ENCODE measurements at places on chromosomes 7 and 10.

DNA sequence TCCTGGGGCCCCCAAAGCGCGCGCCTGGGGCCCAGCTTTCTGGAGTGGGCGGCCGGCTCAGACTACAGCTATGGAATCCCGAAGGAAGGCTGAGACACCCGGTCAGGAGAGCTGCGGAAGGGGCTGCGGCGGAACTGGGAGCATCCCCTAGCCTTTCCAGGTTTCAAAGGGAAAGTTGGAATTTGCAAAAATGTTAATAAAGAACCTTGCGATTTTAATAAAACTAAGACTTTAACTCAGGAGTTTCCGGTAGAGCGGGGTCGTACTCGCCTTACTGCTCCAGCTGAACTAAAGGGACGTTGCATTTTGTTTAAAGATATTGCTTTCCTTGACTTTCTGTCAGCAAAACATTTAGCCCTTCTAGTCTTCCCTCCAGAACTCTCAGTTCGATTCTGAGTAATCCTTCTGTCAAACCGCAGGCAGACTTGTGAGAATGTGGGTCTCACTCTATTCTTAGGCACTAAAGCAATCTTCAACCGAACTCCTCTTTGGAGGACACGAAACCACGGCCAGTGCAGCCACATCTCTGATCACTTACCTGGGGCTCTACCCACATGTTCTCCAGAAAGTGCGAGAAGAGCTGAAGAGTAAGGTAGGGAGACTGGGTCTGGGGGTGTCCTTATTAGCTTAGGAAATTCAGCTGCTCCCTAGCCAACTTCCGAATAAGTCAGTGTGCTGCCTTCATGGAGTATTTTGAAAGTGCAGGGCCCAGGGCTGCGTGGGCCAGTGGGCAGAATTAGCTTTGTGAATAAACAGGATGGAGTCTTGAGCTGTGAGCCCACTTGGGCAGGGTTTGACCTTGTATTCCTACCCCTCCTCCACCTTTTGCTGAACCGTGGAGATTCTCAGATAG is 1.9 kb downstream of the CYP26A1 start:
- DNase-seq = no peak

- no peak for DNase-seq
Observed at GRCh38 chr7:31744294-31744874, 57.4 kb downstream of the PPP1R17 start.

DNA sequence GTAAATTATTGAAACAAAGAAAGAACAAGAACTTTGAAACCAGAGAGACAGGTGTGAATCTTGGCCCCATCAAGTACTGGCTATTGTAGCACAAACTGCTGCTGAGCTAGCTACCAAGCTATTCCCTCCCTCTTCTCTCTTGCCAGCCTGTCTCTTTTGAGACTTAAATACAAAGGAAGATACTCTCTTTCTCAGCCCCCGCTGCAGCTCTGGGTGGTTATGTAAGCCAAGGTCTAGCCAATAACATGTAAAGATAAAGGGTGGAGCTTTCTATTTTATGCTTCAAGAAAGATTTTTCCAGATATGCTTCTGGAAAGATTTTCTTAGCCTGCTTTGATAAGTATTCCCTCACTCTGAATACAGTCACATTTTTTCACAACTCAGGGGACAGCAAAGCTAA is 17.2 kb downstream of the BAZ1B start:
- no peak for DNase-seq

DNA sequence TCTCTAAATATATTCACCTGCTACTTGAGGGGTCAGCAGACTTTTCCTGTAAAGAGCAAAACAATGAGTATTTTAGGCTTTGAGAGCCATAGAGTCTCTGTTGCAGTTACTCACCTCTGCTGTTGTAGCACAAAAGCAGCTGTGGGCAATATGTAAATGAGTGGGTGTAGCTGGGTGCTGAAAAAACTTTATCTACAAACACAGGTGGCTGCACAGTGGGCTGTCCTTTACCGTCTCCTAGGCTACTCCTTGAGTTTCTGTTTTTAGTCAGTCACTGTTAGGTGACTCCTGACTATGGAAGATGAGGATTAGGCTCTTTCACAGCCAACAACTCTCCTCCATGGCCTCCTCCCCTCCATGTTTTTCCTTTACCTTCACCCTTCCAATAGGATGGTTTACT is 286.1 kb upstream of the C7orf33 start:
- DNase-seq = no peak

DNA sequence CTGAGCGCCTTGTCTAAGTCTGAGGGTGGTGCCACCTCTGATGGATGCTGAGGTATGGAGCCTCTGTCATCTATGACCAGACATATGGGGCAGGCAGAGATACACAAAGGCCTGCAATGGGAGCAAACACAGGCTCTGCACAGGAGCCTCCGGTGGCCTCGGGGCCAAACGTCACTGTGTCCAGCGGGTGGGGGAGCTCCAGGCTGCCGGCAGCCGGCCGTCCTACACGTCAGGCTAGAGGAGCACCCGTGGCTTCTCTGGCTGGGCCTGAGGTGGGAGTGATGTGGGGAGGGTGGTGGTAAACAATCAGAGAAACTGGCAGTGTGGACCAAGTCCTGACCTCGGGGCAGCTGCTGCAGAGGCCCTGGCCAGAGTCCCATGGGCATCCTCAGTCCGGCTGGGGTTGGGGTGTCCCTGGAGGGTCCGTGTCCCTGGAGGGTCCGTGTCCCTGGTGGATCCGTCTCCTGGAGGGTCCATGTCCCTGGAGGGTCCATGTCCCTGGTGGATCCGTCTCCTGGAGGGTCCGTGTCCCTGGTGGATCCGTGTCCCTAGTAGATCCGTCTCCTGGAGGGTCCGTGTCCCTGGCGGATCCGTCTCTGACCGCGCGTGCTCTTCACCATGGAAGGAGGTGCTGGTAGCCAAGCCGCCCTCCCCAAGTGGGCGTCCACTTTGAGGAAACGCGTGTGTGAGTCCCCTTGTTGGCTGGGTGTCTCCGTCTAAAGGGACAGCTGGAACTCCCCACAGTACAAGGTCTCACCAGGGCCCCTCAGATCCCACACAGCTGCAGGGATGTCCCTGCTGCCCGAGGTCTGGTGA is 24.2 kb upstream of the FAM20C start:
- no peak for DNase-seq

DNA sequence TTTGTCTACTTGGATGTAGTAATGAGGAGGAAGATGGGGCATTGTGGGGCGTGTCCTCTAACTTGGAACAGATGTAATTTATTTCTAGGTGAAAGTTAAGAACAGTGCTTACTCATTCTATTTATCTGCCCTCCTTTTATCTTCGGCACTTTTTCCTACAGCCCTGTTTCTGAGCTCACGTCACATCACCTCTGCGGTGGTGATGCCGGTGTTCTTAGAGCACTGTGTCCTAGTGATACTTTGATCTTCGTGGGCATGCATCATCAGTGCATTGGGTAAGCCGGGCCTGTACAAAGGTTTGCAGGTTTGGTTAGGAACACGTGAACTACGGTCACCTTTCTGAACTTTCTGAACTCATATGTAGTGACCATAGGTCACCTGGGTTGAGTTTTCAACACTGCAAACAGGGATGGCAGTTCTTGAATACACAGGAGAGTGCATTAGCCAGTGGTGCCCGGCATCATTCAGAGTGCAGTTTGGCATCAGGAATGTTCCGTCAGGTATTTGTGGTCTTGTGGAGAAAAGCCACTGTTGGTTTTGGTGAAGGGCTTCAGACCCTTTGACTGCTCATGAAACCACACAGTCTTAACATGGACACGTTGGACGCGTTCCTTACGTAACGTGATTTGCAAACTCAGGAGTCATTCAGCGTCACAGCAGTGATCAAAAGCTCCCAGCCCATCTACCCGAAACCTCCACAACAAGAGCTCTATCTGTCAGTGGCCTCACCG is 5.6 kb downstream of the POR start:
- no peak for DNase-seq

DNA sequence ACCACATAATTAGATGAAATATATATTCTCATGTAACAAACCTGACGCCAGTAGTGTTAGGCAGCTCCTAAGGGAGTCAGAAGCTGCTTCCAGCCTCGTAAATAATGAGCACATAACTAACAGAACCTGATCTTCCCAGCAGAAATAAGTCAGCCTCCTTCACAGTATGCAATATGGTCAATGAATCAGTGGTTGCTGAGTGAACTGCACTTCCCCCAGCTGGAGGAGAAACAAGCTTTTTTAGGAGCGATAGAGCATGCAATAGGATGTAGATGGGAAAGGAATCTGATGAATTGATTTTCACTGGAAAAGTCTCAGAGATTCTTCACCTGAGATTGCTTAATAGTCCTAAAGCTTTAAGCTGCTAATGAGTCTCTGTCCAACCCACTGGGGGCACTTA is 337.2 kb upstream of the LRGUK start:
- DNase-seq = no peak

DNA sequence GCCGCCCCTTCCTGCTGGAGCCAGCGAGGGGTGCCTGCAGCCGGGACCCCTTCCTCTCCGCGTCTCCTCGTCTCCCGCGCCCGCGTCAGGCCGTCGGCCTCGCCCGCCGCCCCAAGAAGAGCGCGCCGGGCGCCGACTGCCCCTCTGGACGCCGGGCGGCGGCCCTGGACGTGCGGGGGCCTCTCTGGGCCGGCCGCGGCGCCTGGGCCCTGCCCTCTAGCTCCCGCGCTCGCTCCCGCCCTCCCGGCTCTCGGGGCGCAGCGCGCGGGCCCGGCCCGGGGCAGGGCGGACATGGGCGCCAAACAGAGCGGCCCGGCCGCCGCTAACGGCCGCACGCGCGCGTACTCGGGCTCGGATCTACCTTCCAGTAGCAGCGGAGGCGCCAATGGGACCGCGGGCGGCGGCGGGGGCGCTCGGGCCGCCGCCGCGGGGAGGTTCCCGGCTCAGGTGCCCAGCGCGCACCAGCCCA is 704 bp downstream of the ZNRF2 start:
- DNase-seq = no peak
